ENCODE measurements at places on chromosomes 5 and 9.

DNA sequence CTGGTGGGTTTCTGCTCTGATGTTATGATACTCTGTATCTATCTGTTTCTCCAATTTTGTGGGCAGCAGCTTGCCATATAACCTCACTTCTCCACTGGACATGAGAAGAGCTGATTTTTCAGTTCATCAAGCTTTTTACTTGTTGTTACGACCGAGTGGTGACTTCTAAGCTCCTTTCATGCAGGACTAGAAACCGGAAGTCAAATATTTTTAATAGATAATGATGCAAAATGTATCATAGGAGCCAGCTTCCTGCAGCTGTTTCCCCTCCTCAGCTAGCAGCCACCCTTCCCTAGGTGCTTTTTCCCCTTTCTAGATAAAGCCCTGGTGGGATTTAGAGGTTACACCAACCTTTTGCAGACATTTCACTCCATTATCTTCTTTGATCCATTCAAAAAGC is 17.0 kb upstream of the ADAM19 start:
- no peak for DNase-seq

GRCh38 chr9:132237481-132237880 is 75.6 kb downstream of the NTNG2 start:
- DNase-seq, result no peak

GRCh38 chr5:103450333-103451061 is 112.1 kb downstream of the NUDT12 start:
- no peak for DNase-seq

GRCh38 chr5:103526164-103526915 is 36.2 kb downstream of the NUDT12 start:
- no peak for DNase-seq

- DNase-seq, result no peak
These were observed 564.8 kb upstream of the WWC1 start for GRCh38 chr5:167726642-167727041.
